Effector memory CD4-positive, alpha-beta T cell (primary cell): ENCODE measurements at places on chromosomes 3 and 15.
A peak's percentile ranks its signal among the peaks of the same experiment; 100 is the strongest.

DNA sequence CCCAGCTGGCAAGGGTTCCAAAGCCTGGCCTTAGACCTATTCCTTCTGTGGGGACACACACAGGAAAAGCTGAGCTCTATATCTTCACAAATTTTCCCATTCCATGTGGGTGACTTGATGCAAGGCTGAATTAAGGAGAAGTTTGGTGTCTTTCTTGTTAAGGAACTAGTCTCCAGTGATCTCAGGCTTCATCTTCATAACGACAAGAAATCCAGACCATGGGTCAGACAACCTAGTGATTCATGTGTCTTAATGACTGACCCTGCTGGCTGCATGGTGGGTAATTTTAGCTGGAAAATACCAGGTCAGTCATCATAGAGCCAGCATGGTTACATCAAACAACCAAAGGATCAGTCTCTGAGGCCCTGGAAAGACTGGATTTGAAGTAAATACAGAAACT, 112.7 kb upstream of the SLC4A7 start:
- no peak for DNase-seq

GRCh38 chr3:42264399-42265058, 1.5 kb downstream of the CCK start:
- DNase-seq = no peak

- DNase-seq = peak; percentile 12
Measured at GRCh38 chr3:14548321-14548729, 8.2 kb upstream of the GRIP2 start.

DNA sequence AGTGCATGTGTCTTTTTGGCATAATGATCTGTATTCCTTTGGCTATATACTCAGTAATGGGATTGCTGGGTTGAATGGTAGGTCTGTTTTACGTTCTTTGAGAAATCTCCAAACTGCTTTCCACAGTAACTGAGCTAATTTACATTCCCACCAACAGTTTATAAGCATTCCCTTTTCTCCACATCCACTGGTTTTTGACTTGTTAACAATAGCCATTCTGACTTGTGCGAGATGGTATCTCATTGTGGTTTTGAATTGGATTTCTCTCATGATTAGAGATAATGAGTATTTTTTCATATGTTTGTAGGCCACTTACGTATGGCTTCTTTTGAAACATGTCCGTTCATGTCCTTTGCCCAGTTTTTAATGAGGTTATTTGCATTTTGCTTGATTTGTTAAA, 117.7 kb downstream of the CHCHD4 start:
- DNase-seq = no peak

DNA sequence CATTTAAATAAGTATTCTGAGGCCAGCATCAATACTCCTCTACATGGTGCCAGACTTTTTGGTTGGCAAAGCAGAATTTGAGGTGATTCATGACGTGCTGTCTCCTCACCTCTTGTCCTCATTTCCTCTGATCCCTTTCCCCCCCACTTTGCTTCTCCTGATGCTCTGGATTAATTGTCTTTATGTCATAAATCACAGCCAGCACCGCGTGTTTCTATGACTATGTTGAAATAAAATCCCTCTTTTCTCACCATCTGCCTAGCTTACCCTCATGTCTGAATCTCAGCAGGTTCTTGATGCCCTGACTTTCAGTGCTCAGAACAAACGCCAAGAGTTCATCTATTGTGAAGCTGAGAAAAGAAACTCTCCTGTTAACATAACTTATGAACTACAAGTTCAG, 19.7 kb upstream of the PTPRG start:
- DNase-seq = no peak

DNA sequence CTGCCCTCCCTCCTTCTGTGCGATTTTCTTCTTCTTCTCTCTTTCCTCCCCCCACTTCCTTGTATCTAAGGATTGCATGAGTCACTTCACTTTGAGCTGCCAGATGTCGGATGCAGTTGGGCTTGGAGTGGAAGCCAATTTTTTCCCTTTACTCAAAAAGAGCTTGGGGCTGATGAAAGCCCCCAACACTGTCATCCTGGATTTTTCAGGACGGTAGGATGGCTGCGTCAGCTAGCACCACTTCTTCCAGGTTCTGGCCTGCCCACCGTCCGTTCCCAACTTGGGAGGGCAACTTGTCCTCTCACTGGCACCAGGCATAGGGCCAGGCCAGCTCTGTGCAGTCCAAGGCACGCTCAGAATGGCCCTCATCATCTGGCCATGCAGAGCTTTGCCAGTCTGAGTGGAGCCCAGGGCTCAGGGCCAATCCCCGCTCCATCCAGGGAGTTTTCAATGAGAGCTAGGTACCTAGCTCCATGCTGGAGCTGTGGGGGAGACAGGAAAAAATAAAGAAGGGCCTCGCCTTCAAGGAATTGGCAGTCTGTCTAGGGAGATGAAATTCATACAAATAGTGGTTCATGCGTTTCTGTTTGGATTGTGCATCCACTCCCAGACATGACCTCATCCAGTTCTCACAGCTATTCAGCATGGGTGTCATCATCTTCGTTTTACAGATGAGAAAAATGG, 47.7 kb upstream of the INSYN1 start:
- no peak for DNase-seq
